ENCODE measurements at places on chromosomes 16 and 17.

DNA sequence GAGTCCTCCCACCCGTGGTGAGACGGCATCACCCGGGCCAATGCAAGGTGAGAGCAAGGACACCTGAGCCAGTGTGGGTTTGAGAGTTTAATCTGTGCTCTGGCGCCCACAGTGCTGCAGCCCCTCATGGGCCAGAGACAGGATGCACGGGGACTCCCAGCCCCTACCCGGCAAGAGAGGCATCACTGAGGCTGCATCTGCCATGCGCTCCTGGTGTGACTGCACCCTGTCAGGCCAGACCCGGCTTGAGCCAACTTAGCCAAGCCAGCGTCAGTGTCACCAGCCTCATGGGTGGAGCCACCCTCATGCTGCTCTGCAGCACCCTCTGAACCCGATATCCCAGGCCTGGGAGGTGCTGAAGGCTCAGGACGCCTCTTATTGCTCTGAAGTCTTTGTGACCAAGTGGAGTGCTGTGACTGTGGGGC, 1.3 kb upstream of the BRICD5 start:
- DNase-seq: no peak

GRCh38 chr17:29250666-29251065, 4.0 kb downstream of the CRYBA1 start:
- no peak for DNase-seq

GRCh38 chr17:67615736-67616135, 102.0 kb upstream of the NOL11 start:
- DNase-seq: no peak

- no peak for DNase-seq
Observed at GRCh38 chr16:77918809-77919707, 103.3 kb upstream of the CLEC3A start.

DNA sequence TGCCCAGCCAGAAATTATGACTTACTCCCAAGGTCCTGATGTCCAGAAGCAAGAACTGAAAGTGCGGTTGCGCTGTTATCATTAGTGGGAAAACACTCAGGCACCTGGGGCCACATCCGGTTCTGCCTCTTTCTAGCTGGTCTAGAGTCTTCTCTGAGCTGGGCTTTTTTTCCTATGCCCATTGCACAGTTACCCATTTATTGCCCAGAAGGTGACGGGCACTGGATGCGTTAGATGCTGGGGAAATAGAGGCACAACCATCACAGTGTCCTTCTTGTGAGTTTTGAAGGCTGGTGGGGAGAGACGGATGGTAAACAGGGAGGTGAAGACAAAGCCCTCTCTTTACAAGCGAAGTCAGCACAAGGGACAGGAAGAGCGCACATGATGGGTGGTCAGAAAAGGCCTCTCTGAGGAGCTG, 37.7 kb downstream of the PLCG2 start:
- DNase-seq: no peak

GRCh38 chr17:14704121-14704520, 403.2 kb downstream of the HS3ST3B1 start:
- DNase-seq: no peak

DNA sequence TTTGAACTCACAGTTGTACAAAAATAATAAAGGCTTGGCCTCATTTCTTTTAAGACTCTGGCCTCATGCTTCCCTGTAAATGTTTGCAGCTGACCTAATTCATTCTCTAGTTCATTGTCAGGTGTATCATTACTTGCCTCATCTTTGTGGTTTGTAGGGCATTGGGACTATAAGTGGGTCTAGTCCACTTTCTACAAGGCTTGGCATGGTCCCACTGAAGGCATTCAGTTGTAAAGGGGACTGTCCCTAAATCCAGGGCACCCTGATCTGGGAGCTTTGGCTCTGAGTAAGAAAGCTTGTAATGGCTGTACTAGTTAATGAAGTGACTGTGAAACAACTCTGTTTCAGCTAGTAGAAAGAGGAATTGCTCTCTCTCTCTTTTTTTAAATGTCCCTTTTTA, 2.7 kb downstream of the KCTD2 start:
- no peak for DNase-seq

DNA sequence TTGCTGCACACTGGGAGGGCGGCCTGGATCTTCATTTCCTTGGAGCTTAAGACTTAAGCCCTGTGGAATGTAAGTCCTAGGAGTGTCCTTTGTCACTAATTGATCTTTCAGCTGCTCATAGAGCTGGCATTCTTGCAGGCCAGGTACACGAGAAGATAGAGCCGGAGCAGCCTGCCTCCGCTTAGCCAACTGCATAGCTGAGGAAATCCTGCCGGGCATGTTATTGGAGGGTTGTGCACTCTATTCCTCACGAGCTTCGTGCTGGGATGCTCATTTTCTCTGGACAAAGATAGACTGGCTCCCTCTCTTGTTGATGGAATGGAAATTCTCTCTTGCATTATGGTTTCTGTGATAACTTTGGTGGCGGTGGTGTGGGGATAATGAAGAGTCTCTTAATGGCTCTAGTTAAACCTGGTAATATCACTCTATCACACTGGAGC, 76.9 kb downstream of the RPA1 start:
- DNase-seq: no peak

- DNase-seq: no peak
Observed at GRCh38 chr16:5668553-5668952, 571.0 kb upstream of the EEF2KMT start.

- DNase-seq: no peak
Observed at GRCh38 chr16:85398050-85398451, 215.1 kb upstream of the GSE1 start.

DNA sequence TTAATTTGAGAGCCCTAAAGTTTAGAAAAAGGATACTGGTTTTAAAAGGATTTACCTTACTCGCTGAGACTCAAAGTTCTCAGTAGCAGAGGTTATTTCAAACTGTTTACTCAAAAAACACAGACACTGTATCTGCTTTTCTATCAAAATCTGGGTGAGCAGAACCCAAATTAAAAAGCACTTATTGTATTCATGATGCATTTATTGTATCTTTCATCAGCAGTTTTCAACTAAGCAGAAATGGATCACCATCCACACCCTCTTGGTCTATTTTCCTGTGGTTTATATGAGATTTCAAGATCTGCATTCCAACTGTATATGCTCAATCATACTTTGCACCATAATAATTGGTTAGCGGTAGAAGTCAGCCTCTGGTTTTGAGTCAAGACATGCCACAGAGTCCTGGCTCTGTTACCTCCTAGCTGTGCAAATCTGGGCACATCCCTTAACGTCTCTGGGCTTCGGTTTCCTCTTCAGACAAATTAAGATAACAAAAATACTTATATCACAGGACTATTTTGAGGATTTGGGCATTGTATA, 109.5 kb downstream of the ASIC2 start:
- no peak for DNase-seq

- DNase-seq: no peak
Observed at GRCh38 chr17:42514867-42515266, 21.2 kb upstream of the NAGLU start.

GRCh38 chr16:67264866-67265265, 14.5 kb upstream of the PLEKHG4 start:
- DNase-seq: no peak

DNA sequence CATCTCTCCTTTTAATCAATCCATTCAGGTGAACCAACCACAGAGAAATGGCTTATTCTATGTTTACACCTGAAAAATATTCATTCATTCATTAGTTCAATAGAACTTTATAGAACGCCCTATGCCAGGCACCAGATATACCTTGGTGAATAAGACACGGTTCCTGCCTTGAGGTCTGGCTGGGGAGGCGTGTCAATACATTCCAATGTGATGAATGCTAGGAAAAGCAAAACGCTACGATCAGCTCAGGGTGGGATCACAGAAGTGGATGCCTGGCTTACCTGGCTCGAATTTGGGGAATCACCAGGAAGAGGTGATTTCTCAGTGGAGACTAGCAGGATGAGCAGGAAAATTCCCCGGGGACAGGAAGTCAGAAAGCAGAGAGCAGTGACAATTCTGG, 17.5 kb upstream of the WFIKKN2 start:
- no peak for DNase-seq

DNA sequence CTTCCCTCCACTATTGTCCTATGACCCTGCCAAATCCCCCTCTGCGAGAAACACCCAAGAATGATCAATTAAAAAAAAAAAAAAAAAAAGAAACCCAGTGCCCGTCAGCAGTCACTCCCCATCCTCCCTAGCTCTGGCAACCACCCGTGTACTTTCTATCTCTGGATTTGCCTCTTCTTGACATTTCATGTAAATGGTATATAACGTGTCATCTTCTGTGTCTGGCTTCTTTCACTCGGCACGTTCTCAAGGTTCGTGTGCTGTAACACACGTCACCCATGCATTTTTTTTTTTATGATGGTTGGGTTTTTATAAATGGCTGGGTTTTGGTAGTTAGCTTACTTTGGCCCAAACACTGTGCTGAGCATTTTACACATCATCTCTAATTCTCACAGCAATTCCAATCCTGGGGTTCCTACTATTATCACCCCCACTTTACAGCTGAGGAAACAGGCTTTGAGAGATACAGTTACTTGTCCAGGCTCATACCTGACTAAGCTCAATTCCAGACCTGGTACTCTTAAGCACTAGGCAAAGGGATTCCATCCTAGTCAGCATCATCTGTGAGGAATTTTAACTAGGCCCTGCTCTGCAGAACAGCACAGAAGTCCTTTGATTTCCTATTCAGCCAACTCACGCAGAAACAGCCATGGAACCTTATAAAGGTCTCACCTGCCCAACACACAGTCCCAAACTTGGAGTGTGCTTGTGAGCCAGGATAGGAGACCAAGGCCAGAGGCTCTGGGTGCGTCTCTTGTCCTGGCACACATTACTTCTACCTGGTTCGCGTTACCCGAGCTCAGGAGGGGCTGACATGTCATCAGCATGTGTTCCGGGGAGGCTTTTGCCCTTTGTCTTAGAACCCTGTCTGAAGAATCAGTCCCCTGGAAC, 11.7 kb downstream of the NDUFAB1 start:
- no peak for DNase-seq

DNA sequence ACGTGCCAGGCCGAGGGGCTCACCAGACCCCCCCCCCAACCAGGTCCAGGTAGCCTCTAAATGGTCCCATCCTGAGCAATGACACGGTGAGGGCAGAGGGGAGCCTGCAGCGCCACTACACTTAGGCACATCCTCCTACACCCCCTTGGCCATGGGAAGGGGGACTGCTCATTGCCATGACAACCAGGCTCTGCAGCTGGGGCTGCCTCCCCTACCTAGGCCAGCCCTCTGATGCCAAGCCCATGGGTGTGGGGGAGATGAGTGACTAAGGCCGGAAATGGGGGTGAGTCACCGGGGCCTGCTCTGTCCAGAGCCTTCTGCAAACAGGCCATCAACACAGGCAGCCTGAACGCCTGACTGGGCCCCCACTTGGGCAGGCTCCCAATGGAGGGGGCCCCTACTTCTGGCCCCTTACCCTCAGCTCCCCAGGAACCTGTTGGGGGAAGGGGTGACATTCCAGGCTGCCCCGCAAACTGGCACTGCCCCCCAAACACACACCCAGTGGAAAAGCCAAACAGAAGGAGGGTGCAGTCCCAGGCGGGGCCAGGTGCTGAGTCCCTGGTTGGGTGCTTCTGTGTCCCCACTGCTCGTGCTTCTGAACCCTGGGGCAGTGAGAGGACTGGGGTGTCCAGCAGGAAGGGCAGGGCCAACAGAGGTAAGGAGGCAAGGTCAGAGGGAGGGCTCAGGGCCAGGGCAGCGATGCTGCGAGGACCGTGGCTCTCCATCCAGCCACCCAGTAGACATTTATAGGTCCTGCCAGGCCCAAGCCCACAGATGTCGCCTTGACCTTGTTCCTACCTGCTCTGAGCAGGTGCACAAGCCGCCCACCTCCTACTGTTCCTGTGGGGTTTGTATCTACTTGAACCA, 8.2 kb downstream of the PLCD3 start:
- DNase-seq: peak; percentile 62

GRCh38 chr17:82105417-82105881, 7.4 kb upstream of the FASN start:
- no peak for DNase-seq

- peak; percentile 7 for DNase-seq
Observed at GRCh38 chr17:39098588-39098987, 52.8 kb downstream of the PLXDC1 start.

DNA sequence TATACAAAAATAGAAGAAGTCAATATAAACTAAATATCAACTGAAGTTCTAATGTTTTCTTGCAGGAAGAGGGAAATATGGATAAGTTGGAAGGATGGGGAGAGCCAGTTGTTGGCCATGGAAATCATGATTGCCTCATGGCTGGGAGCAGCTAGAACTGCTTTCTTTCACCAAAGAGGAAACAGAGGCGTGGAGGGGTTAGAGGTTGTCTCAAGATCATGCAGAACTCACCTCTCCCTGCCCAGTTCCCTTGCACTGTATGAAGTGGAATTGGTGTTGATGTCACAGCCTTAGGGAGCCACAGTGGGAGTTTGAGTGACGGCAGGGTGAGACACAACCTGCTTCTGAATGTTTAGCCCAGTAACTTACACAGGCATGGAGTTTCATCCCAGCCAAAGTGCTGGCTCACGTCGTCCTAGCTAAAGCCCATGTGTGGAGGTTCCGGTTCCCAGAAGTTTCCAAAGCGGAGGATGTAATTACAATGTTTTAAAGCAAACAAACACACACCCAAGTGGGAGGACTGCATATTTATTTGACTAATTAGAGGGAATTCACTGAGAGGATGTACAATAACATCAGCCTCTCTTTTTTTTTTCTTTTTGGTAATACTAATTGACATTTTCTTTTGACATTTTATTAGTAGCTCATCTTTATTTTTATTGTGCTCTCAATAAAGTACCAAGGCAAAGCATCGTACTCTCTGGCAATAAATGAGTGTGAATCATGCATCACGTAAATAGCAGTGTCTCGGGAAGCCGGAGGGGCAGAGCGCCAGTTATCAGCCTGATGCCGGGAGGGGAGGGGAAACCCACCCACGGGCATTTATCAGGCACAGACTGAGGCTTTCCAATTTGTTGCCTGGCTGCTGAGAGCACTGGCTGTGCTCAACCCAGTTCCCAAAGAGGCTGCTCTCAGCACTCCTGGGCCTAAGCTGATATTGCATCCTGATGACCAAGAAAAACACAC, 118.7 kb upstream of the CDH5 start:
- DNase-seq: no peak

DNA sequence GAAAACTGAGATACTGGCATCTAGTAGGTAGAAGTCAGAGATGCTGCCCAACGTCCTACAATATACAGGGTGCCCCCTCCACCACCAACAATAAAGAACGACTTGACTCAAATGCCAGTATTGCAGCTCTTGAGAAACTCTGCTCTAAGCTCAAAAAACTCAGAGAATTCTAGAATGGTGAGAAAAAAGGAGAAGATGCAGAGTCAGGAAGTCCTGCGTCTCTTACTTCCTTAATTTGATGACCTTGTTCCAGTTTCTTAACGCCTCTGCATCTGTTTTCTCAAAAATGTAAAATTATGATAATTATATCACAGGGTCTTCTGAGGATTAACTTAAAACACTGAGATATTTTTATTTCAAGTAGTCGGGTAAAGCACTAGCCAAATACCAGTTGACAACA, 1.7 kb upstream of the HSBP1 start:
- peak; percentile 79 for DNase-seq

DNA sequence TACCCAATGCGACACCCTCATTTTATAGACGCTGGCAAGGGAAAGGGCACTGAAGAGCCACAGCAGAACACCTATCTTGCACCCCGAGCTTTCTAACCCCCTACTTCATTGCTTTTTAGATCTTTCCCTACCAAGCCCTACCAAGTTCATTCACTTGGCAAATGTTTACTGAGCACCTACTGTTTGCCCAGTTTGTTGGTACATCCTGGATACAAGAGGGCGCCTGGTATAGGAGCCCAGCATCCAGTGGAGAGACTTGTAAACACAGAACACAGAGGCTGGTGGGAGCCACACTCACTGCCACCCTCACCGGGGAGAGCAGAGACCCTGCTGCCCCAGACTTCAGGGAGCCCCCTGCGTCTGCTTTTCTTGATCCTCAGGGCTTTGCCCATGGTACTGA, 112.6 kb downstream of the GNAO1 start:
- DNase-seq: no peak

- no peak for DNase-seq
Observed at GRCh38 chr17:50924800-50925199, 58.6 kb upstream of the TOB1 start.
